ENCODE measurements at places on chromosomes 13 and 19. TPM values are rescaled to one million over a fixed set of nuclear protein-coding genes. Genes with fewer than 3 reads are reported as not detected.
A peak's percentile ranks its signal among the peaks of the same experiment; 100 is the strongest.

DNA sequence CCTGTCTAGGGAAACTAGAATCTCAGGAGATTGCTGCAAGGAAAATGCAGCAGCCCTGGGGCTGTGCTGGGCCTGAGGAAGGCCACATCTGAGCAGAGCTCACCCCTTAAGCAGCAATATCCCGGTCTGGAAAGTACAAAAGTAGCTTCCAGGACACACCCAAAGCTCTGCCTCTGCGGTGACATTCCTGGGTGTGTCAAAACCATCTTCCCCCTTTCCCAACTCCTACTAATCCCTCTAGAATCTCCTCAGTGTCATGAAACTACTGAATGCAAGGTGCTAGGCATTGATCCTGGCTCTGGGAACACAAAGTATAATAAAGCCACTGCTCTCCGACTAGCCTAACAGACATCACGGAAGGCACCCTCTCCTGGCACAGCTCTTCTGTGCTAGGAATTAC is 5.0 kb downstream of the PBX4 start:
- no peaks in the 10 kb centered on the region for H3K27me3 ChIP-seq
- H3K4me3 ChIP-seq, result no peak overlapping the region
- no peaks in the 10 kb centered on the region for H3K36me3 ChIP-seq
- H3K27ac ChIP-seq, result no peak overlapping the region

DNA sequence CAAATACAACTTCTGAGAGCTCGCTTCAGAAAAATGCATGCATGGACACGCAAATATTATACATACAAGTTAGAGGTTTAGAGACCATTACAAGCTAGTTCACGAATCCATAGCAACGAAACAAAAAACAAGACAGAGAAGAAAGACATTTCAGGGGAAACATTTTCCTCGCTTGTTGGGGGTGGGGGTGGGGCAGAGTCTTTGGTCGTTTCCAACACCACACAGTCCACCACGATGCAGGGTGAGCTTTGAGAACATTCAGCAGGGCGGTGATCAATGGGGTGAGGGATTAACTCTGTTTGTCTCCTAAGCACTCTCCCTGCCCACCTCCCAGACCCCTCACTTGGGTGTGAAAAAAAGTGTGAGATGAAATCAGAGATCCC is 651 bp downstream of the OXGR1 start:
- peaks cover 4% of the 10 kb centered on the region for H3K4me1 ChIP-seq
- no peaks in the 10 kb centered on the region for H3K36me3 ChIP-seq
- H3K27ac ChIP-seq, result no peak overlapping the region
- H3K27me3 ChIP-seq, result peaks cover 62% of the 10 kb centered on the region
- DNase-seq, result no peak

GRCh38 chr19:2207991-2208860 is 27.9 kb downstream of the PLEKHJ1 start:
- no peaks in the 10 kb centered on the region for H3K4me1 ChIP-seq
- no peak for DNase-seq
- H3K4me3 ChIP-seq, result no peak overlapping the region
- peaks cover 85% of the 10 kb centered on the region for H3K36me3 ChIP-seq

DNA sequence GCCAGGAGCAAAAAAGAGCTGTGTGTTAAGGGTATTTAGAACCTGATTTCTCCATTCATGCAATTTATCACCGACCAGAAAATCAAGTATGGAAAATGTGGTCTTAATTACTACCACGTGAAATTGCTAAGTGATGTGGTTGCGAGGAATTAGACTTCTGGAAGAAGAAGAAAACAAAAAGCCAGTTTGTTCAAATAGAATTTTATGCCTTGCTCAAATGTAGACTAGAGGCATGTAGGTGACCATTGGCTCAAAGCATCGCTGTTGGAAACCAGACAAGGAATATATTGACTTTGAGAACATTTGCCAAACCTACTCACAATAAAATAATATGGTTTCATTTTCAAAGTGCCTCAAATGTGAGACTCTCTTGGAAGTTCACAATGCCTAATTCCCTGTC is 57.3 kb upstream of the LRCH1 start:
- no peak for DNase-seq
- no peak overlapping the region for H3K4me3 ChIP-seq
- H3K36me3 ChIP-seq, result no peaks in the 10 kb centered on the region
- H3K4me1 ChIP-seq, result no peaks in the 10 kb centered on the region
- H3K27ac ChIP-seq, result no peak overlapping the region

GRCh38 chr19:1396019-1396767 is 5.1 kb downstream of the GAMT start:
- H3K27me3 ChIP-seq, result no peaks in the 10 kb centered on the region
- no peak for DNase-seq
- H3K4me3 ChIP-seq, result no peak overlapping the region
- H3K36me3 ChIP-seq, result peaks cover 29% of the 10 kb centered on the region
- peaks cover 11% of the 10 kb centered on the region for H3K4me1 ChIP-seq

- no peak for DNase-seq
- H3K4me1 ChIP-seq, result peaks cover 40% of the 10 kb centered on the region
- no peaks in the 10 kb centered on the region for H3K27me3 ChIP-seq
Measured at GRCh38 chr19:4929186-4929585, 19.9 kb downstream of the UHRF1 start.

GRCh38 chr19:35029737-35030256 is 473 bp upstream of the SCN1B start:
- peaks cover 26% of the 10 kb centered on the region for H3K36me3 ChIP-seq
- H3K4me3 ChIP-seq, result peak overlapping the region; percentile 45
- H3K4me1 ChIP-seq, result peaks cover 16% of the 10 kb centered on the region

DNA sequence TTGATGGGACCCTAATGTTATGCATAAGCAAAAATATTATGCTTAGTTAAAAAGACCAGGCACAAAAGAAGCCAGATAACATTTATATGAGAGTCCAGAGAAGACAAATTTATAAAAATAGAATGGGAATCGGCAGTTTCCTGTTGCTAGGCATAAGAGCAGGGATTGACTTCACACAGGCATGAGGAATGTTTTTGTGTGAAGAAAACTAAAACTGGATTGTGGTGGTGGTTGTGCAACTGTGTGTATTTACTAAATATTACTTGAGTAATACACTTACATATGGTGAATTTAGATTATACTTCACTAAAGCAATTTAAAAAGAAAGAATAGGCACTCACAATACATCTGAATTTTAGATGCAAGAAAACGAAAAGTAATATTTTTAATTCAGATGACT is 108.3 kb downstream of the SLITRK1 start:
- no peak for DNase-seq
- H3K27ac ChIP-seq, result no peak overlapping the region
- H3K27me3 ChIP-seq, result no peaks in the 10 kb centered on the region
- H3K36me3 ChIP-seq, result no peaks in the 10 kb centered on the region

GRCh38 chr19:37655689-37656371 is 565 bp upstream of the ZFP30 start:
- DNase-seq, result peak; percentile 89
- peak overlapping the region; percentile 43 for H3K27ac ChIP-seq
- H3K27me3 ChIP-seq, result 0 out of 2 replicates have a peak, but pooled peaks cover 2% of the 10 kb centered on the region
- 0 out of 2 replicates have a peak, but pooled peaks cover 7% of the 10 kb centered on the region for H3K36me3 ChIP-seq
- H3K4me3 ChIP-seq, result peak overlapping the region; percentile 58

DNA sequence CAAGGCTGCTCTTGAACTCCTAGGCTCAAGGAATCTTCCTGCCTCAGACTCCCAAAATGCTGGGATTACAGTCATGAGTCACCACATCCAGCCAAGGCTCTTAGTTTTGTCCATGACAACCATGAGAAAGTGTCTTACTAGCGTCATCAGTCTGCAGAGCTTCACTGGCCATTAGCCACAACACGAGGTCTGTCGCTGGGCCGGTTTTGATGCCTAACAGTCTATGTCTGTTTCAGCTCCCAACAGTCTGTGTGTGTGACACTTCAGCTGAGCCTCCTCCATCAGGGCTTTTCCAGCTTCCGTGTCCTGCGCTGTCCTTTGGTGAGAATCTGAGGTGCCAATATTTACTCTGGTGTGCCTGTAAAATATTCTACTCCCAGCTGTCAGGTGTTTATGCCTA is 47.6 kb downstream of the CEP89 start:
- H3K27ac ChIP-seq, result no peak overlapping the region
- H3K27me3 ChIP-seq, result no peaks in the 10 kb centered on the region
- DNase-seq, result no peak
- H3K4me3 ChIP-seq, result no peak overlapping the region

DNA sequence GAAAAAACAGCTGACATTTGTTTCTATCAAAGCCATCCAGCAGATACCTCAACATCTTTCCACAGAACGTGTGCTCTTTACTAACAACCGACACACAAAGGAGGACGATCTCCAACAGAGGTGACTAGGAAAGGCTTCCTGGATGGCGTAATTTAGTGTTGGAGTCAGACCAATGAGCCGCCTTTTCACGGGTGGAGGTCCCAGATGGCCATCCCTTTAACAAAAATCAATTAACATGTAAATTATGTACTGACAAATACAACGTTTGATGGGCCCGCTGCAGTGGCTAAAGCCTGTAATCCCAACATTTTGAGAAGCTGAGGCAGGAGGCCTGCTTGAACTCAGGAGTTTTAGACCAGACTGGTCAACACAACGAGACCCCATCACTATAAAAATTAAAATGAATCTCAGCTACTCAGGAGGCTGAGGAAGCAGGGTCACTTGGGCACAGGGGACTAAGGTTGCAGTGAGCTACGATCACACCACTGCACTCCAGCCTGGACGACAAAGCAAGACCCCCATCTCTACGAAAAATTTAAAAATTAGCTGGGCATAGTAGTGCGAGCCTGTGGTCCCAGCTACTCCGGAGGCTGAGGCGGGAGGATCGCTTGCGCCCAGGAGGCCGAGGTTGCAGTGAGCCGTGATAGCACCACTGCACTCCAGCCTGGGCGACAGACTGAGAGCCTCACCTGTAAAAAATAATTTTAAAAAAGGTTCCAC is 1.2 kb upstream of the DPY19L3 start:
- peak overlapping the region; percentile 93 for H3K27ac ChIP-seq
- DNase-seq, result no peak
- peaks cover 10% of the 10 kb centered on the region for H3K4me1 ChIP-seq
- H3K27me3 ChIP-seq, result no peaks in the 10 kb centered on the region

GRCh38 chr19:56189785-56190184 is 7.8 kb downstream of the ZSCAN5B start:
- no peaks in the 10 kb centered on the region for H3K36me3 ChIP-seq
- H3K4me1 ChIP-seq, result no peaks in the 10 kb centered on the region
- no peak overlapping the region for H3K4me3 ChIP-seq
- DNase-seq, result no peak
- no peak overlapping the region for H3K27ac ChIP-seq
- no peaks in the 10 kb centered on the region for H3K27me3 ChIP-seq

DNA sequence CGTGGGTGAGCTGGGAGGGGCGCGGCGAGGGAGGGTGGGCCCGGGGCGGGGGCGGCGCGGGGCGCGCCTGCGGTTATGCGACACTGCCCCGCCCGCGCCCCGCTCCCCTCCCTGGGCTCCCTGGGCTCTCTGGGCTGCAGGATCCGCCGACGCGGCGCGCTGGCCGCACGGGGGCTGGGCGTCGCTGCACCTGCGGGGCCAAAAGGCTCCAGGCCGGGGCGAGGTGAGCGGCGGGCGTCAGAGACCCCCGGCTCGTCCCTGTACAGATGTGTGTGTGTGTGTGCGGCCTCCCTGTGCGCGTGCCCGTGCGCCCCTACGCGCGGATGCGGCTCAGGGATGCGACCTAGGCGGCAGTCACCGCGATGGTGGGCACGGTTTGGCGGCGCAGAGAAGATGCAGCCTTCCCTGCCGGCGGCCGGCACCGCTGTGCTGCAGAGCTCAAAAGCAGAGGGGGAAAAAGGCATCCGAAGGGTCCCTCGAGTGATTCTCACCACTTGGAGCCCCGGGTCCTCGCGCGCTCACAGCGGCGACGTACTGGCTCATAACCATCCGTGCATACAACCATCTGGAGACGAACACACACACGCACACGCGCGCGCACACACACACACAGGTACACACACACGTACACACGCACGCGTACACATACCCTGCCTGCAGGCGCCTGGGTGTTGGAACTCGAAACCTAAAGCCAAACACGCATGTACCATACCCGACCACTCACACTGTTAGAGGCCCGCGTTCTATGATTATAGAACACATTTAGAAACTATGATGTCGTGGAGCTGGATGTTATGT is 709 bp downstream of the ATP8A2 start:
- no peaks in the 10 kb centered on the region for H3K4me1 ChIP-seq
- no peak overlapping the region for H3K27ac ChIP-seq
- H3K36me3 ChIP-seq, result no peaks in the 10 kb centered on the region
- no peak overlapping the region for H3K4me3 ChIP-seq
- peaks cover 27% of the 10 kb centered on the region for H3K27me3 ChIP-seq
- DNase-seq, result no peak

DNA sequence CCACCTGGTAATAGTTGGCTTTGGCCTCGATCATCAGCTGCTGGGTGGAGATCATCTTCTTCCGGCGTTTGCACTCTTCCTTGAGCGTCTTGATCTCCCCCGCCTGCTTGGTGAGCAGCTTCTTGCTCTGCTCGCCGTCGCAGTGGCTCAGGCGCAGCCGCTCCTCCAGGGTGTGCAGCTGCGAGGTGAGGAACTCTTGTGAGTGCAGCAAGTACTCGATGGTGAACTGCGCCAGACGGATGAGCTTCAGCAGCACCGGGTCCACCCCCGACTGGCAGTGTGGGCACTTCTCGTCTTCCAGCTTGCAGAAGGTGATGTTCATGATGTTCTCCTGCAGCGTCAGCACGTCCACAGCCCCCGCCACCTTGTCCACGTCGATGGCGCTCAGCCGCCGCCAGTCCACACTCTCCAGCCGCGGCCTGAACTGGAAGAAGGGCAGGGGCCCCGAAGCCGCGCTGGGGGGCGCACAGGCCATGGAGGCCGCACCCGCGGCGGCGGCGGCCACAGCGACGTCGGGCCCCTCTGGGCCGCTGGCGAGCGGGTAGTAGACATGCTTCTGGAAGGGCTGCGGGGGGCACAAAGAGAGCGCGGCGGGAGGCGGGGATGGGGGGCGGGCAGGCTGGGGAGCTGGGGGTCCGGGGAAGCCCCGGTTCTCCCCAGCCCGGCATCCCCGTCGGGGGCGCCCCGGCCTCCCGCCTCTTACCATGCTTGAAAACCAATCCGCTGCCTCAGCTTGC is 3.0 kb downstream of the DZIP1 start:
- peaks cover 31% of the 10 kb centered on the region for H3K36me3 ChIP-seq
- no peak overlapping the region for H3K4me3 ChIP-seq
- no peak for DNase-seq
- H3K27me3 ChIP-seq, result no peaks in the 10 kb centered on the region
- peaks cover 10% of the 10 kb centered on the region for H3K4me1 ChIP-seq

GRCh38 chr13:67048084-67048820 is 181.9 kb downstream of the PCDH9 start:
- H3K4me3 ChIP-seq, result no peak overlapping the region
- H3K4me1 ChIP-seq, result peaks cover 13% of the 10 kb centered on the region
- H3K27me3 ChIP-seq, result no peaks in the 10 kb centered on the region
- no peaks in the 10 kb centered on the region for H3K36me3 ChIP-seq

DNA sequence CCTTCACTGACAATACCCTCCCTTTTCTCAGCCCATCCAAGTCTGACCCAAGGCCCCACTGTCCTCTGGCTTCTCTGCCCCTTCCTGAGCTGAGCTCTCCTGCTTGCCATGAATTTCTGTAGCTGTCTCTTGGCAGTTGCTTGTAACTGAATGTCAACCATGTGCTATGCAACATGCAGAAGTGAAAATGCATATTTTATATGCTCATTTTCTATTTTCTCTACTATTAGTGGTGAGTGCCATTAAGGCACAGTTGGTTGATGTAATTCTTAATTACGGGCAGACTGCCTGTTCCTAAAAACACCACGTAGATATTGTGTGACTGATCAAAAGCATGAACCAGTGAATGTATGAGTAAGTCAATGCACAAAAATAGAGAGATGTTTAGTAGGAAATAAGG is 29.6 kb downstream of the TNFSF11 start:
- H3K4me3 ChIP-seq, result no peak overlapping the region
- no peak overlapping the region for H3K27ac ChIP-seq
- H3K27me3 ChIP-seq, result no peaks in the 10 kb centered on the region
- no peak for DNase-seq
- peaks cover 15% of the 10 kb centered on the region for H3K4me1 ChIP-seq
- no peaks in the 10 kb centered on the region for H3K36me3 ChIP-seq

MIR17HG gene
- 1.6 TPM for total RNA-seq

Data from SJSA1 (cell line).